ENCODE measurements at places on chromosomes 3 and 15.

DNA sequence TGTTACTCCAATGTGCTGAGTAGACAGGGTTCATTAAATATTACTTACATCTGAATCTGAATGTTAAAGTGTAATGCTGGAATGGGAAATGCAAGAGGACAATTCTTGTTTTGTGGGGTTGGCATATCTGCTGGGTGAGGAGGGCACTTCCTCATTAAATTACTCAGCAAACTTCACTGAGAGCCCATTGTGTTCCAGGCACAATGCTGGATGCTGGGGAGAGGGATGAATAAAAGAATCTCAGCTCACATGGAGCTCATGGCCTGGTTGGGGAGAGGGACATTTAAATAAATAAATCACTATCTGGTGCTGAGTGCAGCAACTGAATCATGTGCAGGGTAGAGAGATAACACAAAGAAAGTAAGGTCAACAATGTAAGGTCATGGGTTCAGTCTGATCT, 199.2 kb upstream of the CFAP20DC start:
- DNase-seq, result no peak

DNA sequence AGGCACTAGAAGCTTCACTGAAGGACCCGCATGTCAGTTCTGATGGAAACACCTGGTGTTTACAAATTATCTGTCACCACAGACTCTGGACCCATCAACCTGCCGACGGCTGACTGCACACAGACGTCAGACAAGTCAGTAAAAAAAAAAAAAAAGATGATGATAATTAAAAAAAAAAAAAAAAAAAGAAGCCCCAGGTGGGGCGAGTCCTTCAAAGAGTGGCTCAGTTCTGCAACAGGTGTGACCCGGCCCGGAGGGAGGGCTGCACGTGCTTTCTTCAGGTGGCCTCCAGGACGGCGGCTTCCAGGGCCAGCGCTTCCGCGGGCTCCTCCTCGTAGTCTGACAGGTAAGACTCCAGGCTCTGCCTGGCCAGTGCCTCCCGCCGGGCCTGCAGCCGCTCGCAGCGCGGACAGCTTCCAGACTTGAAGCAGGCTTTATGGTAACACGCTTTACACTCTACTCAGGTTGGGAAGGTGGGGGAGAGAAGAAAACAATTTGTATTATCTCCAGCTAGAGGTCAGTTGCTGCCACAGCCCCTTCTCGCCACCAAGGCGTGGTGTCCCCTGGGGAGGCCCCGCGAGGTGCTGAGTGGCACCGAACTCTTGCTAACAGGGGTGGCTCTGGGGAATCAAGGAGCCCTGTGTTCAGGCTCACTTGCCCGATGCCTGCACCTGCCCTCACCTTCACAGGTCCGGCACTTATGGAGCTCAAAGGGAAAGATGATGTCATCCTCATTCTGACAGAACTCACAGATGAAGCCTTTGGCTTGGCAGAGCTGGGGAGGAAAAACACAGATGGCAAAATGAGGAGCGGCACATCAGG, 61.8 kb downstream of the RUBCN start:
- no peak for DNase-seq

- no peak for DNase-seq
Observed at GRCh38 chr15:39250001-39250400, 330.9 kb upstream of the THBS1 start.

DNA sequence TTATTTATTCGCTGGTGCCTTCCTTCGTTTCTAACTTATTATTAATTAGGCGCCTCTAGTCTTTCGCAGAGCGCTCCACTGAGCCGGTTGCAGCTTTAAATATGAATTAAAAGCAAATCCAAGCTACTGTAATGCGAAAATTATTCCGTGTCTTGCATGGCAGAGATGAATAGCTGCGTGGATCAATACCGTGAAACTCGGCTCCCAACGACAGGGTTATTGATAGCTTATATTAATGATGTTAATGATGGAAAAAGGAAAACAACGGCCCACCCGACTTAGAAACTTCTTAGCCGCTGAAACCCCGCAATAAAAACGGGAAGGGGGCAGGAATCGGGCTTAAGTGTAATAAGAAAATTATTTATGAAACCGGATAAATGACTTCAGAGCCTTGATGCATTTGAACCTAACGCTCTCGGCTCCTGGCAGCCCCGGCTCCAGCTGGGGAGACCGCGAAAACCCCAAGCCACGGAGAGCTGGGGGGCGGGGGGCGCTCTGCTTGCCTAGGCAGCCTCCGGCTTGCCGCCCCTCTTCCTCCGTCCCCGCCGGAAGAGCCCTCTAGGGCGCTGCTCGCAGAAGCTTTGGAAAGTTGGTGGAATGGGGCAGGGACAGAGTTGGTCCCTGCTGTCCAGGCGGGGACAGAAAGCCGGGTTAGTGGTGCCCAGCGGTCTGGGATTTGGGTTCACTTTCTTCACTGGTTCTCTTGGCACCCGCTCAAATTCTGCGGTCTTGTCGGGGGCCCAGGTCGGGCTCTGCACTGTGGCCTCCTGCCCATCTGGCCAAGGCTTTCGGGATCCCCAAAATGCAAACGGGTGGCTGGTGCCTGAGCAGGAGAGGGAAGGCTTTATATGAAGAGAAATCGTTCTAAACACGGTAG, 7.7 kb upstream of the ONECUT1 start:
- DNase-seq, result no peak

- DNase-seq, result no peak
Observed at GRCh38 chr15:28902856-28903255, 17.1 kb downstream of the APBA2 start.

DNA sequence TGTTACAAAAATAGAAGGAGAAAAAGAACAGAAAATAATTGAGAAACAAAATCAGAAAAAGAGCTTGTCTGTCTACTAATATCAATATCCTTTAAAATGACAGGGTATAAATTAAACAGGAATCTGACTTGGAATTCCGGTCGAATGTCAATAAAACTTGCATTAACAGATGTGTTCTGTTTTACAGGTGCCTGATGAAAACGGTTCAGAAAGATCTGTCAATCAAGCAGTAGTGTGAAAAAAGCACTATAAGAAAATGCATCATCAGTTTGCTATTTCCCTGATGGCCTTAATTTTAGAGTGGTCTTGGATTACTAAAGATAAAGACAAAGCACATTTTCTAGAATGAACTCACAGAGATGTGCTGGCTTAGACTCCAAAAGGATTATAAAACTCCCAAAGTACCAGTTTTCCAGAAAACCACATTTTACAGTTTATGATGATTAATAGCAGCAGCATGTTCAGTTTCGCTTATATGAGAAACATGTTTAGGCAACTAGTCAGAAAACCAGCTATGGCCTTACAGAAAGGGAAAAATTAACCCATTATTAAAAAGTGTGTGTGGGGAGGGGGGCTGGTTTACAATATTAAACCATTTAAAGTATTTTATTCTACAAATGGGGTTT, 8.2 kb upstream of the C3orf38 start:
- DNase-seq, result no peak

DNA sequence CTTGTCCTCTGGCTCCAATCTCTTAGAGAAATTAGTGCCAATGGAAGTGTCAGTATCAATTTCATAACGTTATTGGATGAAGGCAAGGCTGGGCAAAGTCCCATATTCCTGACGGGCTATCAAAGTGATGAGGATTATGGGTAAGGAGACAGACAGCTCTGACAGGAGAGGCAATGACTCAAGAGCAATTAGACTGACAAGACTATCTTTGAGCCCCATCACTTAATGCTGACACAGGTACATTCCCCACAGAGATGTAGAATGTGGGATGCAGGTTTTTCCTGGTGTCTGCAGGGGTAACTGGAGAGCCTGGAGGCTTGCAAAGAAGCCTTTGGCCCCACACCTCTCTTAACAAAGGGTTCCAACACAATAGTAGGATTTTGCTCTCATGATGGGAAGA, 208.3 kb downstream of the NTRK3 start:
- no peak for DNase-seq

GRCh38 chr3:41697702-41698101, 264.2 kb downstream of the ULK4 start:
- DNase-seq, result no peak

- no peak for DNase-seq
Observed at GRCh38 chr15:46315434-46315833, 680.6 kb downstream of the SQOR start.

GRCh38 chr15:74257105-74257504, 21.0 kb downstream of the CCDC33 start:
- no peak for DNase-seq

DNA sequence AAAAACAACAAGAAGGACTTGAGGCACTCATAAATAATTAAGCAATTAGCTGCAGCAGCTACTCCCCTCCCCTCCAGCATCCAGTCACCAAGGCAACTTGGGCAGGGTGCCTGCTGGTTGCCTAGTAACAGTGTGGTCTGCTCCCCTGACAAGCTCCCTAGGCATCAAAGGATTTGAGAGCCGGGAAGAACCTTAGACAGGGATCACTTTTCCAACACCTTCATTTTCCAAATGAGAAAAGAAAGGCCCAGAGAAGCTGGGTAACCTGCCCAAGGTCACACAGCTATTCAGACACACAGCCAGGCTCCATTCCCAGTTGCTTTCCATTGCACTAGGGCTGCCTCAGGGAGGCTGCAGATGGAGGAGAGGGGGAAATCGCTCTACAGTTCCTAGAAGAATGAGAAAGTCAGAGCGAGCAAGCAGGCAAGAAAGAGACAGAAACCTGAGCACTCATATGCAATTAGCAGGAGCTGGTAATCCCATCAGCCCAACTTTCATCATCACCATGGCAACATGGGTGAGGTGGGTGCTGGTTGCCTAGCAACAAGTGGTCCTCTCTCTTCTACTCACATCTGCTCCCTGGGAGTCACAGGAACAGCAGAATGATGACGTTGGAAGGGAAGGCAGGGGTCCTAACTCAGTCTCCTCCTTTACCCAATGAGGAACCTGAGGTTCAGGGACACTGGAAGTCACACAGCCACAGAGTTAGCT, 3.6 kb upstream of the EIF4E3 start:
- DNase-seq, result no peak

DNA sequence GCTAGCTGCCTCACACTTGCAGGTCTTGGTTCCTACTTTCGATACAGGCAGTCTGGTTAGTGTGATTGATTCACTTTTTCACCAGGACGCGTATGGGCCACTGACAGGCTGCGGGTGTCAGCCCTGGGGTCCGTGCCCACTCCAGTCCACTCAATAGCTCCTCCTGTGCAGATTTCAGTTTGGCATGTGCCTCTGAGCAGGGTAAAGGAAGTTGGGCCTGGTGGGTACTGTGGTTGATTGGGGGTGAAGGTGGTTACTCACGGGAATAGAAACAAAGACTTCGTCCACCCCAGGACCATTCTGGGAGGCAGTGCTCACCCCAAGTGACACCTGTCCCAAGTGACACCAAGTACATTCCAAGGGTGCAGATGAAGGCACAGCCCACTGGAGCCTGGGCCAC, 62.3 kb downstream of the EPHB1 start:
- DNase-seq, result no peak

GRCh38 chr3:46065750-46066256, 38.5 kb upstream of the XCR1 start:
- DNase-seq, result no peak

DNA sequence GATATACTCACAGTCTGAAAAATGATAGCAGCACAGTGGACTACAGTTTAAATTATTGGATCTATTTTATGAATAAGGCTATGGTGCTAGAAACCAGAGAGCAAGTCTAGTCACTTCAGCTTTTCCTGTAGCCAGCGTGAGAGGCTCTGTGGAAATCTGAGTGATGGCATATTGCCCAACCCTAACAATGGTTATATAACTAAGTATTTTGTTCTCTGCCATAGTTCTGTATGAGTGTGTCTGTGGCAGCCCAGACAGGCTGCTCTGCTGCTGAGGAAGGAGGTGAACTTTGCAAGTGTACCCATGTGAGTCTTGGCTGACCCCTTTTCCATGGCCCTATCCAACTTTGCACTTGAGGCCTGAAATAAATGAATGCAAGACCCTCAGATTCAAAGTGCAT, 105.7 kb downstream of the LRTM1 start:
- DNase-seq, result no peak

DNA sequence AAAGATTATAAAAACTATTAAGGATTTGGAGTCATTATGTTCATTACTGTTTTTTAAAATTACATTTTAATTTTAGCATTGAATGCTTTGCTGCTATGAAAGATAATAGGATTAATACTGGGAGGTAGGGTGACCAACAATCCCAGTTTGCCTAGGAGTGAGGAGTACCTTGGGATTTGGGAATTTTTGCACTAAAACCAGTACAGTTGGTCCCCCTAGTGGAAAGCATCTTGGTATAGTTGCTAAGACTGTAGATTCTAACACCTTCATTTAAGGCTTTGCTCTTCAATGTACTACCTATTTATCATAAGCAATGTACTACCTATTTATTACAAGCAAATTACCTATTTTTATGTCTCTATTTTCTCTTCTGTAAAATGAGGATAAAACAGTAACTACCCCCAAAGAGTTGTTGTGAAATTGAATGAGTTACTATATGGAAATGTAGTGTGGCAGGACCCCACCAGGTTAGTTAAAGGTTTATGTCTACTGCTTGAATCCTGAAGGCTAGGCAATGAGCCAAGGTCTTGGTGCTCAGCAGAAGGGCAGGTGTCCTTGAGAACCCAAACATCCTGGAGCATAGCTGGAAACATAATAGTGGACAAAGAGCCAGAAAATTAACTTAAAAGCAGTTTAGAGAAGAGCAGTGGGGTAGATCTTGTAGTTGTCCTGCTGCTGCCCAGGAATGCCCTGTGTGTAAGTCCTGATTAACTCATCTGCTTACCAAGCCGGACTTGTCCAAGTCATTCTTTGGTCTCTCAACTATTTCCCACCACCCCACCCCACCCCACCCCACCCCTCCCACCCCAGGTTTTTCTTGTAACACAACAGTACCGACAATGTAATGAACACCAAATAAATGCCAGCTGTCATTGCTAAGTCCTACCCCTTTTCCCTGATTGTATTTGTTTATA, 49.2 kb upstream of the NMD3 start:
- DNase-seq, result no peak

DNA sequence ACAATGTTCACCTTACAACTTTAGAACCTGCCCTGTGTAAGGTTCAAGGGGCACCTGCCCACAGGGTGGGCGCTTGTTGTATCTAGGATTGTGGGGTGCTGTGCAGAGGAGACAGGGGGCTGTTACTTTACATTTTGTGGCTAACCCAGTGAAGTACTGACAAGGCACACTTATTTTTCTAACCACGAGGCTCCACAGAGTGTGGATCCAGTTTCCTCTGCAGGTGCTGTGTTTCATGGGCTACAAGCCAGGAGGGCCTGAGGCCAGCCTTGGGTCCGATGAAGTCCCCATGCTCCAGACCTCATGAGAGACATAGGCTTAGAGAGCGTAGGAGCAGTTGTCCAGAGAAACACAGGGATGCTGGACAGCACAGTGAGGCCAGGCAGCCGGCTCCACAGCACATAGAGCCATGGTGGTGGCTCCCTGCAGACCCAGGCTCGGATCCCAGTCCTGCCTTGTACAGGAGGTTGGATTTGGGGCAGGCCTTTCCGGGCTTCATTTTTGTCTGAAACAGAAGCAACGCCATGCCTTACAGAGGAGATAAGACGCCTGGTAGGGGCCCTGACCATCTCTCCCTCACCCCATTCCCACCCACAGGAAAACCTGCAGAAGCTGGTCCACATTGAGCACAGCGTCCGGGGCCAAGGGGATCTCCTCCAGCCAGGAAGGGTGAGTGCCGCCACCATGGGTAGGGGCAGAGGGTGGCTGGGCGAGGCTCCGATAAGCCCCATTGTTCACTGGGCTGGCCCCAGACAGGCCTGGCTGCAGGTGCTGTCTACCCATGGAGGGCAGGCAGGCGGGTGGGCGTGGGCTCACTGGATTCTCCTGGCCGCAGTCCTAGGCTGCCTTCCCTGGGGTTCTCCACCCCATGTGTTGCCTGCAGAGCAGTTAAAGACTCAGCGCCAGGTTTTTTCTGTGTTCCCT, 40.1 kb upstream of the NR2C2 start:
- no peak for DNase-seq

All from activated gamma-delta T cell (primary cell).